ENCODE measurements at places on chromosomes 7 and 10.

- DNase-seq = no peak
These were observed 5.1 kb upstream of the LMOD2 start for GRCh38 chr7:123650595-123650994.

DNA sequence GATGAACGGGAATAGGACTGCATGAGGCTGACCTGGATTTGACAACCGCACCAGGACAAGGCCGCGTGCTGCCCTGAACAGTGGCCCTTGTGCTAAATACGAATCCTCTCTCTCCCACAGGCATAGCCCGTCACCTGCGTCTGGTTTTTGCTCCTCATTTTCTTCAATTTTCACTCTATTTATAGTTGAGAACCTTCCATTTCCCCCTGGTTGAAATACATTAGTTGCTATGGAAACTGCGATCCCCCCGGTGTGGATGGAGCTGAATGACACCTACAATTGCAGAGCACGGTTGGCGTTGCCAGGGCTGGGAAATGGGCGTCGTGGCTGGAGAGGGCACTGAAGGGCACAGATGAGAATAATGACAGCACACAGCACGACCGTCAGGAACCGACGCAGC is 158.6 kb upstream of the PITRM1 start:
- no peak for DNase-seq

- DNase-seq = no peak
These were observed 39.3 kb downstream of the RABGEF1 start for GRCh38 chr7:66779669-66780409.

DNA sequence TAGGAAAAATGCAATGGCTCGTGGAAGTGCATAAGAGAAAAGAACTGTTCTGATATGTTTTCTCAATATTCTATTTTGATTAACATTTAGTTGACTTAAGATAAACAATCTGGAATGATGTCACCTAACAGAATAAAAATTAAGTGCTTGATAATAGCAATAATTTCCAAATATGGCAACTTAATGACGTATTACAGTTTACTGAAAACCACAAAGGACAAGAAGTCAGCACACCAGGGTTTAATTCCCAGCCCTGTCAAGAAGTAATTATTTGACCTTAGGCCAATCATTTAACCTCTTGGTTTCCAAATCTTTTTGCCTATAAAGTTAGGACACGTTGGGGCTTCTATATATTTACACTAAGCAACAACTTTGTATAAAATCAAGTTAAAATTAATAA is 95.7 kb downstream of the CABCOCO1 start:
- no peak for DNase-seq

GRCh38 chr10:67819768-67820204 is 18.2 kb downstream of the DNAJC12 start:
- no peak for DNase-seq

- no peak for DNase-seq
These were observed 247.1 kb downstream of the KCNMA1 start for GRCh38 chr10:77390481-77390891.

DNA sequence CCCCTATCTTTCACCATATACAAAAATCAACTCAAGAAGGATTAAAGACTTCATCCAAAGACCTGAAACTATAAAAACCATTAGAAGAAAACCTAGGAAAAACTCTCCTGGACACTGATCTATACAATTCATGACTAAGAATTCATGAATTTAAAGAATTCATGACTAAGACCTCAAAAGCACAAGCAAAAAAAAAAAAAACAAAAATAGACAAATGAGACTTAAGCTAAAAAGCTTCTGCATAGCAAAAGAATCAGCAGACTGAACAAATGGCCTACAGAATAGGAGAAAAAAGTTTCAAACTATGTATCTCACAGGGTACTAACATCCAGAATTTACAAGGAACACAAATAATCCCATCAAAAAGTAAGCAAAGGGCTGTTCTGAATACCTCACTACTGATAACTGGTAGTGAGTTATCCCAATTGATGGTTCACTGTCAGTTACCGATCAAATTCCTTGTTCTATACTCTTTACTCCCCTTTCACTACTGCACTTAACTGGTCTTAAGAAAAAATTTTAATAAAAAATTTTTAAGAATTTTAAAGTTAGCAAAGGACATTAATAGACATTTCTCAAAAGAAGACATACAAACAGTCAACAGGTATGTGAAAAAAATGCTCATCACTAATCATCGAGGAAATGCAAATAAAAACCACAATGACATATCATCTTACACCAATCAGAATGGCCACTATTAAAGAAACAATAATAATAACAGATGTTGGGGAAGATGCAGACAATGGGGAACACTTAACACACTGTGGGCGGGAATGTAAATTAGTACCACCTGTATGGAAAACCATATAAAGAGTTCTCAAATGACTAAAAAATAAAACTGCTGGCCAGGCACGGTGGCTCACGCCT is 33.2 kb downstream of the KMT2C start:
- no peak for DNase-seq

- no peak for DNase-seq
These were observed 26.2 kb downstream of the IDE start for GRCh38 chr10:92547676-92548075.

DNA sequence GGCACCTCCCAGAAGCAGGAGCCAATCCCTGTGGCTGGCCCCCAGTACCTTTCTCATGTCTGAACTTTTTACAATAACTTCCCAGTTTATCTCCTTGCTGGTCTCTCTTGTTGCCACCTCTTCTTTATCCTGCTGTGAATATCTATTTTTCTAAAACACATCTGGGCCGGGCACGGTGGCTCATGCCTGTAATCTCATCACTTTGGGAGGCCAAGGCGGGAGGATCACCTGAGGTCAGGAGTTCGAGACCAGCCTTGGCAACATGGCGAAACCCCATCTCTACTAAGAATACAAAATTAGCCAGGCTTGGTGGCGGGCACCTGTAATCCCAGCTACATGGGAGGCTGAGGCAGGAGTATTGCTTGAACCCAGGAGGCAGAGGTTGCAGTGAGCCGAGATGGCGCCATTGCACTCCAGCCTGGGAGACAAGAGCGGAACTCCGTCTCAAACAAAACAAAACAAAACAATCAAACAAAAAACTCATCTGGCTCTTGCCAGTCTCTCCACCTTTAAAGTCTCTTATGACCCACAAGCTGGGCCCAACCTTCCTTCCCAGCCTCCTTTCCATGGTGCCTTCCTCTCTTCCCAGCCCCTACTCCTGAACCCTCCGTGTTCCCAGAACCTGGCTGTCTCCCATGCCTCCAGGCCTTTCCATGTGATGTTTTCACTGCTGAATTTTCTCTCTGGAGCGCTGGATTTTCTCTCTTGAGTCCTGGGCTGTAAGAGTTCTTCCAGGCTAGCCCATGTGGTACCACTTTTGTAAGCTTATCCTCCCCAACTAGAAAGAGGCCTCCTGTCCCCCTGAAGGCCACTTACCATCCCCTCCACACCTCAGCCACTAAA is 51.3 kb downstream of the HIP1 start:
- no peak for DNase-seq

DNA sequence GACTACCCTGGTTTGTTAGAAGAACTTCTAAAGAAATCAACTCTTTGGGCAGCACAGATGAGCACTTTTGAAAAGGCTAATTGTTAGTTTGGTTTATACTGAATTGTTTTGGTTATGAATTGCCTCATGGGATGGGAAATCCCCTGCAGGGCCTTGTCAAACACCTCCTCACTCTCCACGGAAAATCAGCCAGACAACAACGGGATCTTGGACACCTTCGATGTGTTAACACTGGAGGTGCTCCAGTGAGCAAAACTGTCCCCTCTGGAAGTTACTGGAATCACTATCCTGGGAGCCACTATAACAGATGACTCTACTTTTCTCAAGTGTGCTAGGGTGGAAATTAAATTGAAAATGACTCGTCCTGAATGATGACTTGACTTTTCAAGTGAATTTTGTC is 38.7 kb downstream of the CDK6 start:
- no peak for DNase-seq

- no peak for DNase-seq
These were observed 441.4 kb upstream of the ZMIZ1 start for GRCh38 chr10:78627254-78627795.

DNA sequence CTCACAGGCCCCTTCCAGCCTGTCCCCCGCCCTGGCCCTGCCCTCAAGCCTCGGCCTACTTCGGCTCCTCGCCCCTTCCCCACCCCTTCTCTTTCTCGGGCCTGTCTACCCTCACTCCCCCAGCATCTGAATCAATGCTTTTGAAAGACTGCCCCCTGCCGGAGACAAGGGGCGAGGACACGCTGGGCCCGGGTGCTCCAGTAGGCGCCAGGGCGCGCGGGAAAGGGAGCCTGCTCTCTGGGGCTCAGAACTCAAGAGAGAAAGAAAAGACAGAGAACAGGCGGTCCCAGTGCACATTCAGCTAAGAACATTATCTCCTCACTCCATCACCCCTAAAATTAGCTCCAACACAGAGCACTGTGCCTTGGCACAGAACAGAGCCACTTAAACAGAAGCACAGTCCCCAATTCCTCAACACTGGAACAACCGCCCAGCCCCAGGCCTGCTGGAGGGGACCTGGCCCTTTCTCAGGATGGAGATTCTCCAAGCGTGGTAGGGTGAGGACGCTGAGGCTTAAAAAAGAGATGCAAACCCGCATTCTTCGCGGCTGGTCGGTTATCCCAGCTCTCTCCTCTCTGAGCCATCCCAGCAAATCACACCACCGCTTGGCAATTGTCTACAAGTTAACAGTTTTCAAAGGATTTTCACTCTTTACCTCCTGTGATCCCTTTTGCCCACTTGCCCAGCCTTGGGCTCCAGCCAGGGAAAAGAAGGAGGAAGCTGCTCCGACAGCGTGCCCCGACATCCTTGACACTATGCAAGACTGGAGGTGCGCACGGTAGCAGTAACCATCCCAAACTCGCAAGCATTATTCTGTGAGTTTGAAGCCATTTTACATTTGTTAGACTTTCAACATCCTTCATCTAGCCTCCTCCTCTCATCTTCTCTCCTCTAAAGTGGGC is 2.1 kb downstream of the GIGYF1 start:
- DNase-seq = peak; percentile 74

- DNase-seq = peak; percentile 47
These were observed at the start of gene CPA4 for GRCh38 chr7:130292682-130293257. Gene CPA4 (plus strand): TSS chr7:130293161. CDS start chr7:130293181, 20 bp downstream.

All from muscle of arm (tissue), 14 donors.